ENCODE measurements at places on chromosomes 1 and 21. TPM values are rescaled to one million over a fixed set of nuclear protein-coding genes. Genes with fewer than 3 reads are reported as not detected.
A peak's percentile ranks its signal among the peaks of the same experiment; 100 is the strongest.

DNA sequence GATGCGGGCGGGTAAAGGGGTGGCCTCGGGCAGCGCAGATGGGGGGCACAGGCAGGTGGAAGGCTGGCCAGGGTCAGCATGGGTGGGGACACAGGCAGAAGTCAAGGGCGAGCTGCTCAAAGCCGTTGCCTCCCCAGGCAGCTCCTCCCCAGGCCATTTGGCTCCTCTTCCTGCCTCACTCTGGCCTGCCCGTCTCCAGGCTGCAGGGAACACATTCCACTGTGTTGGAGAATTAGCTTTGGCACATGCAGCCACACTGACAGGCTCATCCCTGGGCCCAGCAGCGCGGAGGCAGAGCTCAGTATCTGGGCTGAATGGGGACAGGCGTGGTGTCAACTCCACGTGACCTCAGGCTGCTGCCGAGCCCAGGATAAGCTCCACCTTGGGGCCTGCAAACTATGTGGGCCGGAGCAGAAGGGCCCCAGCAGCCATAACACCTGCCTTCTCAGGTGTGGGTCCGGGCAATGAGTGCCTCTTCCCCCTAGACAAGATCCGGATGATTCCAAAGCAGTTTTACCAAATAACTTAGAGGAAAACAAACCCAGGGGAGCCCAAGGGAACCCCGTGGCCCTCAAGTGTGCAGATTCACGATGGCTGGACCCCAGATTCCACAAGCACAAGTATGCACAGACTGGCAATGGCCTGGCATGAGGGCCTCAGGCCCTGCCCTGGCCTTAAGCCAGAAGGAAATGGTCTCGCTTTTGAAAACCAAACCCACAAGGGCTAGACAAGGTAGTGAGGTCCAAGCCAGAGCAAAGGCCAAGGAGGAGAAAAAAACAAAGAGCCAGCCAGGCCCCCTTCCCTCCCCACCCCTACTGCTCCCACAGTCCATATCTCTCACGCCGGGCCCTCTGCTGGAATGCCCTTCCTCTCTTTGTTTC, 40.2 kb downstream of the HSPG2 start:
- DNase-seq = no peak

- DNase-seq = no peak
Measured at GRCh38 chr1:9367806-9368205, 75.1 kb downstream of the SPSB1 start.

DNA sequence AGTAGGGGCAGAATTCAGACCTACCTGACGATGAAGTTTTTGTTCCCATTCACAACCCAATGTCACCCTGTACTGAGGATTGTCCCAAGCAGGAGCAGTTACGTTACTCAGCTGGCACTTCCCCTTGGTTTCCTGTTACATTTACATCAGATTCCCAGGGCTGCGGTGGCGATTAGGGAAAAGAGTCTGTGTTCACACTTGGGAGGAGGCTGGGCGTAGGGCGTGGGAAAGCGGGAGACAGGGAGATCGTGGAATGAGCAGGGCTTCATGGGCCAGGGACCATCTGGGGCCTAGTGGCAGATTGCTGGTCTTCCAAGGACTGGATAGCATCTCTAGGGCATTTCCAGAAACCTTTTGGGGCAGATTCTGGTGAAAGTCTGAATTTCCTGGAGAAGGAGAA, 39.0 kb downstream of the TBX19 start:
- DNase-seq = no peak

DNA sequence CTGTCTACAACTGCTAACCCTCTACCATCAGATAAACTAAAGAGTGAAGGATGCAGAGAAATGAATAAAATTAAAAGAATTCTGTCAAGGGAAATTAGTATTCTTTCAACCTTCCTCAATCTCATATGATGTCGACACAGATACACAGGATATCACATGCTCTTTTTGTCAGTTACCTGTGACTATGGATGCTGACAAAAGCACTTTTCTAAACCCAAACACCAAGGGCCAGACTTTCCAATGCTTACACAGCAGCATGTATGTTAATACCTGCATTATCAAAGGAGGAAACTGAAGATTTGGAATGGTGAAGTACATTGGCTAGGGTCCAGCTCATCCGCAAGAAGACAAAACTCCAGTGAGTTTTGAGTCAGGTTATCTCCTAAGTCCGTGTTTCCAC, 294.0 kb downstream of the SMYD3 start:
- DNase-seq = no peak

GRCh38 chr1:170360601-170361000, 171.4 kb upstream of the GORAB start:
- DNase-seq = no peak

DNA sequence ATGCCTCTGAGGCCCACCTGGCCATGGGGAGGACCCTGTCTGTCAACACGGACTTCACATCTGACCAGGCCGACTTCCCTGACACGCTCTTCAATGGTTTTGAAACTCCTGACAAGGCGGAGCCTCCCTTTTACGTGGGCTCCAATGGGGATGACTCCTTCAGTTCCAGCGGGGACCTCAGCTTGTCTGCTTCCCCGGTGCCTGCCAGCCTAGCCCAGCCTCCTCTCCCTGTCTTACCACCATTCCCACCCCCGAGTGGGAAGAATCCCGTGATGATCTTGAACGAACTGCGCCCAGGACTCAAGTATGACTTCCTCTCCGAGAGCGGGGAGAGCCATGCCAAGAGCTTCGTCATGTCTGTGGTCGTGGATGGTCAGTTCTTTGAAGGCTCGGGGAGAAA, 101.8 kb downstream of the ADARB1 start:
- no peak for DNase-seq

DNA sequence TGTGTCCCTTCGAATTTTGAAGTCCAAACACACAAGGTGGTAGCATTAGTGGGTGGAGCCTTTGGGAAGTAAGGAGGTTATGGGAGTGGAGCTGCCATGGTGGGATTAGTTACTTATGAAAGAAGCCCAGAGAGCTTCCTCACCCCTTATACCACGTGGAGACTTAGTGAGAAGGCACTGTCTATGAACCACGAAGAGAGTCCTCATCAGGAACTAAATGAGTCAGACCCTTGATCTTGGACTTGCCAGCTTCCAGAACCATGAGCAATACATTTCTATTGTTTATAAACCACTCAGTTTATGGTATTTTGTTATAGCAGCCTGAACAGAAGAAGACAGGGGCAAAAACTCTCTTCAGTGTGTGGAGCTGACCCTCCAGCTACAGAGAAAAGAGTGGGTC, 259.3 kb upstream of the AJAP1 start:
- no peak for DNase-seq

- no peak for DNase-seq
Measured at GRCh38 chr1:232045139-232045994, 418.8 kb downstream of the DISC1 start.

- DNase-seq = peak; percentile 87
Measured at GRCh38 chr1:234957330-234958065, 171.1 kb downstream of the TOMM20 start.

- no peak for DNase-seq
Measured at GRCh38 chr1:12851779-12852178, 3.3 kb upstream of the HNRNPCL1 start.

GRCh38 chr1:110133436-110133835, 16.9 kb upstream of the SLC6A17 start:
- DNase-seq = no peak

DNA sequence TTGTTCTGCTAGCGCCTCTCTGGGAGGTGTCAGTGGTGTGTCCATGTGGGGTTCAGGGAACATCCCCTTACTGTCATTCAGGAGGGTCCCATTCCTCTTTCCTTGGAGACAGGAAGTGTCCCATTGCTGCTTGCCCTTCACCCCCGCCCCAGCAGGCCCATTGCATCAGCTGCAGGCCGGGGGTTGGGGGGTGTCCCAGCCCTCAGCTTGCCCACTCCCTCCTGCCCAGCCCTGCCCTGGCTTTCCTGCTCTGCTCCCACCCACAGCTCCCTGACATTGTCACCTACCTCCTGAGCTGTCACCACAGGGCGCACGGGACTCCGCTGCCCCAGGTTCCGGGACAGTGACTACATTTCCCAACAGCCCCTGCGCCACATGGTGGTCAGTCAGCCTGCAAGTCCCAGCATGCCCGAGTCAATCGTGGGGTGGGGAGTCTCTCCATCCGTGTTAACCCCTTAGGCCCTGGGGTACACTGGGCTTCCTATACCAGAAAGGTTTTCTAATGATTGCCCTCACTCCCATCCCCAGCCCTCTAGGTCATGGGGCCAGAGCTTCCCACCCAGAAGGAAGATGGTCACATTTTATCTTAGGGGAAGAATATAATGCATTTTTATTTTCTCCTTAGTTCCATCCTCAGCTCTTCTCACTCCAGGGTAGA, at the start of gene INPP5B:
Gene INPP5B, minus strand, starts transcription at position 351 of the 658 bp plus-strand sequence. CDS start 745 bp downstream, outside the sequence.
- peak; percentile 89 for DNase-seq

DNA sequence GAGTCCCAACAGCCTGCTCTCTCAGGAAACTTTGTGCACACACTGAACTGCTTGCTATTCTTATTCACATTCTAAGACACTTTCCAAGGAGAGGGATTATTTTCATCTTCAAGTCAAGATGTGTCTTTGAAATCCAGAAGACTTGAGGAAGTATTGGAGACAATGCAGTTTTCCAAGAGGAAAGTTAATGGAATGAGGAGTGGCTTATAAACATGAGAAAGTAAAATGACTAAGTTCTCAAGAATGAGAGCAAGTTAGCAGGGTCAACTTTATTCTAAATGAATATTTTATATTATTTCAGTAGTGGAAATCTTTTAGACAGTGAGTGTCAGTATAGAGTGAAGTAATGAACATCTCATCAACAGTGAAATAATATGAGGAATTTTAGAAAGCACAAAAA, 1239.3 kb downstream of the MRPL39 start:
- DNase-seq = no peak

DNA sequence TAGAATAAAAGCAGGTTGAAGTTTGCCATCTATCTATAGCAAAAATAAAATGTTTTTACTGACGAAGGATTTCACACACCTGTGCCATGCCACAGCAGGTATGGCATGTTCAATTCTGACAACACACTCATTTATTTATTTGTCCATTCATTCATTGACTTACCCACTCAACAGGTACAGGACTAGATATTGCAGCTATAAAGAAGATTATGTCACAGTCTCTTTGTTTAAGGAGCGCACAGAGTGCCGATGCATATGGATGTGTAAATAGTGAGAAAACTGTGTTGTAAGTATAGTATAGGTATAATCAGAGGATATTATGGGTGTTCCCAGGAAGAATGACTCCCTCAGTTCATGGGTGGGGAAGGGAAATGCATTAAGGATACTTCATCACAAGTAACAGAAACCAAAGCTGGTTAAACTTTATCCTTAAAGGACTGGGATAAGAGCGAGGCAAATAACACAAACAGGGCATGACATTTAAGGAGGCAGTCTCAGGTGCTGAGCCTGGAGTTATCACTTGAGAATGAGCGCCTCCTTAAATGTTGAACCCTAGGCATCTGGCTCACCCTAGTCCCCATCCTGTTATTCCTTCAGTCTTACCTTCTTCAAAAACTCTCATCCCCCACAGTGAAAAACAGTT, 7.9 kb upstream of the ZRANB2 start:
- no peak for DNase-seq

- DNase-seq = no peak
Measured at GRCh38 chr1:22217811-22218460, 75.0 kb upstream of the WNT4 start.

DNA sequence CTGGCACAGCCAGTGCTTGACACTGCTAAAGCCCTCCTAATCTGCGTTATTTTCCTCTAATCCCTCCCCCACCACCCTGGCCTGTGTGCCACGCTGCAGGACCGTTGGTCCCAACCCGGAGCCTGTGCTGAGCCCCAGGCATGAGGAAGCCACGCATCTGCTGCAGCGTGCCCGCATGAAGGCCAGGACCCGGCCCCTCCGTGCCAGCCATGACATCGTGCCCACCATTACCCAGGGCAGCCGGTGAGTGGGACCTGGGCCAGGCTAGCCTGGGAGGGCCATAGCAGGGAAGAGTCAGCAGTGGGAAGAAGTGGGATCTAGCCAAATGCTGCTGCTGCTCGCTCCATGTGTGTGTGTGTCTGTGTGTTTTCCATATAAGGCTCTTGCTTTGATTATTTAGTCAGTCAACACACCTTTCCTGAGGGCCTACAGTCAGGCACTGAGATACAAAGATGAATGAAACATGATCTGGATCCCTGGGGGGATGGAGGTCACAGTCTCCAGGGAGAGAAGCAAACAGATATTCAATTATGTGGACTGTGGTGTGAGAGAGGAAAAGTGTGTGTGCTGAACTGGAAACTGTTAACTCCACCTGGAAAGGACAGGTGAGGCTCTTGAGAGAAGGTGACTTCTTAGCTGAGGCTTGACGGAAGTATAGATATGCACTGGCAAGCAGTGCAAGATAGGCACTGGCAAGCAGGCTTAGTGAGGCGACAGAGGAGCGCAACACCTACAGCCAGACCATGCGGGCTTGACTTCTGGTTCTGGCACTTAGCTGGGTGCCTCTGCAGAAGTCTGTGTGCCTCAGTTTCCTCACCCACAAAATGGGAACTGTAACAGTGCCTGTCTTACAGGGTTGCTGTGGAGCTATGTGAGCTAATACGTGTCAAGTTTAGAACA, 15.9 kb downstream of the KIAA1614 start:
- DNase-seq = no peak

DNA sequence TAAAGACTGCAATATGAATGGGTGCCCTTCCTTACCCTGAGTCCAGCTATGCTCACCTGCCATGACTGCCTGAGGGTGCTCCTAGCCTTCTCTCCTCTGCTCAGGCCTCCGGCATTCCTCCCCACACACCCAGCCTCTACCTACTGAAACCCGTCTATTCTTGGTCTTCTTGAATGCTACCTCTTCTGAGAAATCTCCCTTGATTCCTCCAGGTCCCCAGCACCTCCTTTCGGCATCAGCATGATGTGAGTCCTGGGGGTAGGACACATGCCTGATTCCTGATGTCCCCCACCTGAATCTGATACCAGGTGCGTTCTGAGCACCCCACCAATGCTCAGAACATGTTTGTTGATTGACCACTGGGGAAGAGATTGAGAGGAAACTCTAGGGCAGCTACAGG, 8.6 kb downstream of the LDLRAD1 start:
- no peak for DNase-seq

CHD5 gene
- 0.27 TPM for total RNA-seq

CLEC20A gene
- not detected for total RNA-seq

PPP1R12B gene
- total RNA-seq = 32.9 TPM

PRELP gene
- total RNA-seq = not detected

ADGRL2 gene
- 58.8 TPM for total RNA-seq

ATAD3C gene
- total RNA-seq = 0.29 TPM

MINDY1 gene
- 17.2 TPM for total RNA-seq

YRDC gene
- 18.8 TPM for total RNA-seq

All from Calu3 (cell line).